ENCODE measurements at places on chromosomes 2 and 18.

GRCh38 chr2:135271006-135271405 is 218.9 kb downstream of the RAB3GAP1 start:
- DNase-seq: no peak

GRCh38 chr2:95354925-95355324 is 47.6 kb upstream of the FAHD2A start:
- DNase-seq: no peak

GRCh38 chr18:73923866-73924265 is 223.8 kb downstream of the FBXO15 start:
- DNase-seq: no peak

GRCh38 chr18:13834496-13835015 is 10.6 kb downstream of the MC5R start:
- DNase-seq: no peak

DNA sequence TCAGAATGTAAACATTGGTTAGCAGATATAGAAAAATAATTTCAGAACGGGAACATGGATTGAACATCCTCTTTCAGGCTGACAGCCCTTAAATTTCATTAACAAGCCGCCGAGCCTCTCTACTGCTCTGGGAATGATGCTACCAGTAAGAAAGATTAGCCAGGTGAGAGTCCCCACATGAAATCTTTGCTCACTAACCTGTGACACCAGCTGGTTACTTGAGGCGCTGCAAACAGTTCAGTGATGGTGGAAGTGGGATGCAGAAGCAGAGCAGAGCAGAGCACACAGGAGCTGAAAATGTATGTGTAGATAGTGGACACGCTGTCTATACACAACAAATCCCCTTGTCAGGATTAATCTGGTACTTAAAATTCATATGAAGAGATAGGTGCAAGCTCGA is 721.1 kb downstream of the DPP10 start:
- DNase-seq: no peak

GRCh38 chr2:234528410-234529148 is 31.7 kb upstream of the ARL4C start:
- DNase-seq: no peak

DNA sequence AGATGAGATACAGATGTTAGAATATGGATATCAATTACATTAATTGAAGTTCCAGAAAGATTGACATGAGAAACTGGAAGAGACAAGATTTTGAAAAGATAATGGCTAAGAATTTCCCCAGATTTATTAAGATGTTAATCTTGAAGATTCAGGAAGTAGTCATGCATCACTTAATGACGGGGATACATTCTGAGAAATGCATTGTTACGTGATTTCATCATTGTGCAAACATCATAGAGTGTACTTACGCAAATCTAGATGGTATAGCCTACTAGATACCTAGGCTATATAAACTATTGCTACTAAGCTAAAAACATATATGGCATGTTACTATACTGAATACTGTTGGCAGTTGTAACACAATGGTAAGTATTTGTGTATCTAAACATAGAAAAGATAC is 6.8 kb upstream of the CHMP3 start:
- no peak for DNase-seq

DNA sequence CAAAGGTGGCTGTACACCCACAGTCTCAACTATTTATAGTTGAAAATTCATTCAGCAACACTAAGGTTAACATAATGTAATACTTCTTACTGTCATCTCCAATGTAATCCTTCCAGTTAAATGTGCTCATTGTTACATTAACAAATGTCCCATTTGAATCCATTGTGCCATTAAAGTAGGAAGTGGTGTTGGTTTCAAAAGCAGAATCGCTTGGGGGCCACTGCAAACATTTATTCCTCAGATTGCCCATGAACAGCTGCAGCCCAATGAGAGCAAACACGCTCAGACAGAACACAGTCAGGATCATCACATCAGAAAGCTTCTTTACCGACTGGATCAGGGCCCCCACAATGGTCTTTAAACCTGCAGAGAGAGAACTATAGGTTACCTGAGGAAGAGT is 41.4 kb downstream of the SCN3A start:
- DNase-seq: no peak

DNA sequence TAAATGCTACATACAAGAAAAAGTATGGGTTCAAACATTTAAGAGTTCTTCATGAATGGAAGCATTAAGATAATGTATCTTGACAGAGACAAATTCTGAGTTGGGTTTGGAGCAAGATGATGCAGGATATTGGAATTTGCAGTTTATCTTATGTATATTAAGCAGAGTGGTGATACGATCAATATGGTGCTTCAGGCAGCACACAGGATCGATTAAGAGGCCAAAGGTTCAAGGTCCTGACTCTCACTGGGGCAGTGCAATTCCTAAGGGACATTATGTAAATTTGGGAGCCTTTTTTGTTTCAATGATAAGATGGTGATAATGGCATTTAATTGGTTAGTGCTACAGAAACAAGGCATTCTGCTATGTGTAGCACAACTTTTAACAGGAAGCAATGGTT is 381.9 kb downstream of the KCNJ3 start:
- DNase-seq: no peak

- DNase-seq: no peak
Measured at GRCh38 chr2:224259831-224260230, 142.1 kb downstream of the FAM124B start.

- DNase-seq: no peak
Measured at GRCh38 chr2:28619213-28620196, 123.6 kb downstream of the PLB1 start.

DNA sequence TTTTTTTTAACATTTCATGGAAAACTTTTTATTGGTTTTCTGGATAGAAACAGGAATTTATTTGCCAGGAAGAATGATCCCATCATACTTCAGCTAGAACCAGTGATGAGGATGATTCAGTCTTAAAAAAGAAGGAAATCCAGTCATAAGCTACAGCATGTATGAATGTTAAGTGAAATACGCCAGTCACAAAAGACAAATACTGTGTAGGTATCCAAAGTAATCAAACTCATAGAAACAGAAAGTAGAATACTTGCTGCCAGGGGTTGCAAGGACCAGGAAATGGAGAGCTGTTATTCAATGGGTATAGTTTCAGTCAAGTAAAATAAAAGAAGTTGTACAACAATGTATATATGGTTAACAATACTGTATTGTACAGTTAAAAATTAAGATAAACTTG is 21.3 kb downstream of the PSME4 start:
- no peak for DNase-seq

- no peak for DNase-seq
Measured at GRCh38 chr2:190103144-190103543, 40.6 kb upstream of the MSTN start.

DNA sequence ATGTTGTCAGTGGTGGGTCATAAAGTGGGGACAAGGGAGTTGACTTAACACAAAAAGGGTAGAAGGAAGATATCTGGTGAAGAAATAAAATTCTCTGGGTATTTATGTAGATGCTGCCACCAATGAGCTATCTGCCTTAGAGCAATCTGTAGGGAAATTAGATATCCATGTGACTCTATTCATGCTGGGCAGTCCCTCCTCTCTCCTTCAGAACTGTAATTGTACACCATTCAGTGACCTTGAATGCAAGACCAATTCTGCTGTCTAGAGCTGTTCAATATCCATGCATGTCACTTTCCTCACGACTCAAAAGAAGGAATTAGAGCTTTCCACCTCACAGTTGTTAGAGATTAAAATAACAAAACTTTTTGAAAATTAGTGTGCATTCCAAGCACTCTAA is 28.6 kb upstream of the TDRD15 start:
- DNase-seq: no peak

- no peak for DNase-seq
Measured at GRCh38 chr2:42913280-42913878, 121.0 kb upstream of the HAAO start.

DNA sequence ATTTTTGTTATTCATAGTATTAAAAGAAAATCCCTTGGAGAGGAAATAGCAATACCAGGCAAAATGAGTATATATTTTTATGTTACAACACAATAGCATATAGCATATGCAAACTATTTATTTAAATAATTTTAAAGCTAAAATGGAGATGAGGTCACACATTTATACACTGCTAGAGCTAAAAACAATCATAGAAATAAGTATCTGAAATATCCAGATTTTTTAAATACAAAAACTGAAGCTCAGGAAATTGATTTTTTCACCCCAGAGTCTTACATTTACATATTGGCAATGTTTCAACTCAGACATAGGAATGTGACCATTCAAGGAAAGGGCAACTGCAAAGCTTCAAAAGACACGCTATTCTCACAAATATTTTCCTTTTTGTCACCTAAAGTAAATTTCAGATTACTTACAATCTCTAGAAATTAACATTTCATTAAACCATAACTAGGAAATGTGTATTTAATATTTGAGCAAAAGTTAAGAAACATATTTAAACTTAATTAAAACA is 8.9 kb downstream of the TFPI start:
- no peak for DNase-seq

DNA sequence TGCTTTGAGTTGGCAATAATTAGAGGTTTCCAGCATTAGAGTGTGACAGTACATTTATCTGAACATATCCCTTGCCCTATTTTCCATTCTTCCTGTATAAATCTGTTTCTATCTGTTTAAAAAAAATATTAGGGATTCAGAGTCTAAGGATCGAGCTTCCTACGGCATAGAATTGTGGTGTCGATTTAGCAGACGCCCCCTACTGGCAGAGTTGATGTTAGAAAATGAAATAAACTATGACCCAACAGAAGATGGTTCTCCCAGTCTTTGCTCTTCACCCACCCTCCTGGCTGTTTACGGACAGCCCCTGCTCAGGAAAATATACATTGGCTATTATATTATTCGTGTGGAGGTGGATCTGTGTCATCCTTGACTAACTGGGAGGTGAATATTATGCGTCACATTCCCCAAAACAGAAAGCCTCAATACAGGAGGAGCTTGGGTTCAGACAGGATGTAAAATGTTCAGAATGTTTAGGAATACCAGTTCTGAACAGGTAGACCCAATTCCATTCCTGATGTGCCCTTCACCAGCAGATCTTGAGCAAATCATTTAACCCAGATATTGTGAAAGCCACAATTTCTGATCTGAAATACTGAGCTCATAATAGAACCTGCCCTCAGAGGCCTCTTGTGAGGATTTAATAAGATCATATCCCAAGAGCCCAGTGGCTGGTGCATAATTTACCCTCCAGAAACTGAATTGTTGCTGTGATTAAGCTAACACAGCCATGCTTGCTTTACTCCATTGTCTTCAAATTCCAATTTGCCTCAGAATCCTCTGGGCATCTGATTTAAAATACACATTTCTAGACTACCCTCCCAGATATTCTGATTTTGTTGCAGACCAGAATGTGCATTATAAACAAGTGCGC is 10.8 kb upstream of the ERMN start:
- peak; percentile 29 for DNase-seq

GRCh38 chr2:10523406-10524189 is 75.5 kb upstream of the ODC1 start:
- DNase-seq: no peak

GRCh38 chr18:72056171-72056570 is 488.0 kb downstream of the CBLN2 start:
- DNase-seq: no peak

All from BE2C (cell line).